ENCODE measurements at places on chromosomes 5 and 9.

- DNase-seq, result no peak
Measured at GRCh38 chr9:29389421-29389820, 1816.1 kb upstream of the C9orf72 start.

GRCh38 chr5:60487885-60488442 lies 212.0 kb downstream of the DEPDC1B start:
- no peak for DNase-seq

DNA sequence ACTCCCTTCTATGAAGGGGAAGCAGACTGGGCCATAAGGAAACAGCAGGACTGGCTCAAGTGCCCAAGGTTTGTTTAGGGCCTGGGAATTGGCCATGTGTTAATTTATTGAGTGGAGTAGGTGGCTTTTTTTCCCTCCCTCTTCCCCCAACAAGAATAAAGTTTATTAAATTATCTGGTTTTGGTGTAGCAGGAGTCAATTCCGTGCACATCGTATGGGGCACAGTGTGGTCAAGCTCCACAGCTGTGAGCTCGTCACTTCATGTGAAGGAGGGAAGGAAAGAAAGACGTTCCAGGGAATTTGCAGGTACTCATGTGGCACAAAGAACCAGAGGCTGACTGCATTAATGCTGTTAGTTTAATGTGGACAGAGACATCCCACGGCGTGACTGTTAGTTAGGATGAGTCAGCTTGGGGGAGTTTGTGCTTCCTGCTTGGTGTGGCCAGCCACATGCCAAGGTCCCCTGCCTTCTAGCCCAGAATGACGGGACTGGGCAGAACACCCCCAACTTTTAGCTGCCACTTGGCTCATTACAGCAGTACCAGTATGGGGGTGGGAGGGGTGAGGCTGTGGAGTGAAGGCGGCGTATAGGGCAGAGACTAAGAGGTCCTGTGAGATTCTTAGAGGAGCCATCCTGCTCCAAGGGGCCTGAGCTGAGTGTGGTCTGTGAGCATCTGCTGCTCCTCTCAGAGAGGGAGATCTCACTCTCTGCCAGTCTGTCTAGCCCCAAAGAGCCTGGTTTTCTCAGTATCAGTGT lies 33.2 kb downstream of the CSF1R start:
- DNase-seq, result no peak

DNA sequence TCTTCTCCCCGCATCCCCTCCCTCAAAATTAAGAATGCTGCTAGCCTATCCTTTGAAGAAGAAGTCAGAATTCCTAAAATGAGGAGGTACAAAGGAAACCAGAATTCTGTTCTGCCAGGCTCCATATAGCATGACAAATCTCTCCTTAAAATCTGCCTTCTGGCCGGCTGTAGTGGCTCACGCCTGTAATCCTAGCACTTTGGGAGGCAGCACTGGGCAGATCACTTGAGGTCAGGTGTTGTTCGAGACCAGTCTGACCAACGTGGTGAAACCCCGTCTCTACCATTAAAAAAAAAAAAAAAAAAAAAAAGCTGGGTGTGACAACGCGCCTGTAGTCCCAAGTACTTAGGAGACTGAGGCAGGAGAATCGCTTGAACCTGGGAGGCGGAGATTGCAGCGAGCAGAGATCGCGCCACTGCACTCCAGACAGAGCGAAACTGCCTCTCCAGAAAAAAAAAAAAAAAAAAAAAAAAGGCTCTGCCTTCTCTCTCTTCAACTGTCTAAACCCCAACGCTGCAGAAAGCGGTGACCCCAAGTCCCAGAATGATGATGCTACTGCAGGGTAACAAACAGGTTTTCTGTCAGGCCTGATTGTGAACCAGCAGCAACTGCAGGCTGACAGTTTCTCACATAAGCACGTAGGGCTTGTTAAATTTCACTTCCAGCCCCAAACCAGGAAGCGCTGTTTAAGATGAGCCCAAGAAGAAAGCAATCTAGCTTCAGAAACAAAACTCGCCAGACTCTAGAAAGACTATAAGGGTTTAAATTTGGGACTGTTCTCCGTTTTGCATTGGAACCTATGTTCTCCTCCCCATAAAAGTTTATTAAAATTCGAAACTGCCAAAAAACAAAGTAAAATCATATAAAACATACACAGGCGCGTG lies 963 bp upstream of the CAST start:
- DNase-seq, result peak; percentile 69

DNA sequence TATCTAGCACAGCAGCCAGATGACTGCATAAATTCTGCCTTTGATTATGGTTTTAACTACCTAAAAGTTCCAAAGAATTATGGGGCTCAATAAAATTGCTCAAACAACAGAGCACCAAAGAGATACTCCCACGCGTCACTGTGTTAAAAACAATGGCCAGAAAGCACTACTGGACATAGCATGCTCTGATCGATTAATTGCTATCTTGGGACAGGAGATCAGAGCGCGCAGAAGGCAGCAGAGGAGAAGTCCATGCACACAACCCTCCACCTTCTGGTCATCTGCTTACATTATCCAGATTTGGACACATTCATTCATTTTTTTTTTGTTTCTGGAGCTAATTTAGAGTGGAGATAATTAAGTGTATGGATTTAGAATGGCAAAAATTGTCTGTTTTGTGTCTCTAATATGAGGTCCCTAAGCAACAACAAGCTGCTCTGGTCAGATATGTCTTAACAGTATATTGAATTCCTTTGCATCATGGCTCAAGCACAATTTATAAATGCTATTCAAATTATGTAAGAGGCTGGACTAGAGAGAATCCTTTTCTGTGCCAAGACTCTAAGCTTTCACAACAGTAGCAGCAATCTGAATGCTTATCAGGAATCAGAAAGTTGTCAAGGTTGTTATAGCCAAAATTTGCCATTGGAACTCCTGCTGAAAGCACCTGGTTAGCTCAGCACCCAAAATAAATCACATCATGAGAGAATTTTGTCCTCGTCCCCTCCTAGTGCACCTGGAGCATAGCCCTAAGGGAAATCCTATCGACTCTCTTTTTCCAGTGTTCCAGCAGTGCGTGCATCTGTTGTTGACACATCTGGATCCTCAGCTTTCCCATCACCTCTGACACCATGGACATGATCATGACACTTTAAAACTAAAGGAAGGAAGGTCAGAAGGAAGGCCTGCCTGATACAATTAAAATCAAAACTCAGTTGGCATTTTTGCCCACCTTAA lies 98.6 kb upstream of the HMHB1 start:
- DNase-seq, result no peak

DNA sequence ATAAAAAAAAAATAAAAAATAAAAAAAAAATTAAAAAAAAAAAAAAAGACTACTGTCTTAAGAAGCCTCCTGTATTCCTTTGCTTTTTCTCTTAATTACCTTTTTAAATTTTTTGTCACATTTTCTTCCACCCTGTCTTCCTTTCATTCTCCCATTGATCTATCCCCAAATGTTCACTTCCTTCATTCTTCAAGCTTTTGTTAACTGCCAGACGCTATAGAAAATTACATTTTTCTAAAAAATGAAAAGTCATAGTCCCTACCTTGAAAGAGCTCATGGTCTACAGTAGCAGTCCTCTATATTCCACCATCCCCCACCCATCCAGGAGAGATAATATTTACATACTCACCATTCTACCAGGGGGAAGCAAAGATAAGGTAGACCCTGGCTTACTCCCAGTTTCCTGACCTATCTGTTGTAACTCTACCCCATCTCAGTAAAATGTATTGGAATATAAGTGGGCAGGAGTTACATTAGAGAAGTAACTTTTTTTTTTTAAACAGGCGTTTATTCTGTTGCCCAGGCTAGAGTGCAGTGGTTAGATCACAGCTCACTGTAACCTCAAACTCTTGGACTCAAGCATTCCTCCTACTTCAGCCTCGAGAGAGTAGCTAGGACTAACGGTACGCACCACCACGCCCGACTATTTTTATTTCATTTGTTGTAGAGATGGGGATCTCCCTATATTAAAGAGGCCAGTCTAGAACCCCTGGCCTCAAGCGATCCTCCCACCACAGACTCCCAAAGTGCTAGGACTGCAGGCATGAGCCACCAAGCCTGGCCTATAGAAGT lies 3.8 kb upstream of the PRKAA1 start:
- no peak for DNase-seq

DNA sequence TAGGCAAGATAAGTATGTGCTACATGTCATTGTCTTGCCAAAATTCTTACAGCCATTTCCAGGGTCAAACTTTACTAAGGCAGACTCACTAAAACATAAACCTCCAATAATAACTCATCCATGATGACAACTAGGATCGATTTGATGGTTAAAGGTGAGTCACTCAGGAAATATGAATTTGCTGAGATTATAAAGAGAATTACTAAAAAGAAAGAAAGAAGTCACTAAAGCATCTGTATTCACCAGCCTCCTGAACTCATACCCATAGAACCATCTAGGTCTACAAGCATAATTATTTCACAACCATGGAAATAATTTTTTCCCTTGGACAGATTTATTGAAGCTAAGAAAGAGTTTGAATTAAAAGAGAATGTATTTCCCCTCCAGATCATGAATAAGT lies 258.6 kb downstream of the TLE1 start:
- DNase-seq, result no peak

GRCh38 chr5:116025866-116026265 lies 6.4 kb upstream of the ARL14EPL start:
- no peak for DNase-seq

DNA sequence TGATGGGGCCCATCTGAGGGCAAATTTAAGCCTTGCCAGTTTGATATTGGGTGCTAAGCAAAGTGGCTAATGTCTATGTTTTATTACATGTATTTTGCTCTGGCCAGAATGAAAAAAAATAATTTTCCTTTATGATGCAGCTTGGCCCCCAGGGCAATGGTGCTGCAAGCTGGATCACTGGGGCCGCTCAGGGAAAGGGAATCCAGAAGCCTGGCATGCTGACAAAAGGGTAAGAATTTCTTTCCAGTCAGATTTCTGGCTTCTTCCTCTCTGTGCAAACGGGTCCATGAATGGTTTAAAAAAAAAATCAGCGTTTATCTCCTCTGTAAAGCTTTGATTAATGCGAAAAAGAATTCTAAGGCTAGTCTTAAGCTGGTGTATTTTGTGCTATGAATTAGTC lies 138.4 kb downstream of the MAPKAP1 start:
- no peak for DNase-seq

- DNase-seq, result no peak
Measured at GRCh38 chr5:177204281-177204680, 70.7 kb downstream of the NSD1 start.

GRCh38 chr5:171309276-171310211 lies 496 bp downstream of the TLX3 start:
- DNase-seq, result no peak

DNA sequence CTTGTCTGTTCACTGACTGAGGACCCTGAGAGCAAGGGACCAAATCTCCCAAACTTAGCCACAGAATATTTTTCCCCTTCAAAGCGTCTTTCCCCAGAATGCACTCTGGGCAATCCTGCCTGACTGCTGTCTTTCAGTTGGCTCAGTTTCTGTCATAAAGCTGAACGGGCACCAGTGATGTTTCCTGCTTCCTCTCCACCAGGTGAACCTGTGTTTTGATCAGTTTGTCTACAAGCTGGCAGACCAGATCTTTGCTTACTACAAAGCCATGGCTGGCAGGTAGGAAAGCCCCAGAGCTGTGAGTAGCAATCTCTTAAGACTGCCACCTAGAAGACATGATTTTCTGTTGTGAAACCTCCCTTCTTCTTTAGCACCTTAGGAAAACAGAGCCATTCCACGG lies 61.8 kb downstream of the CYFIP2 start:
- peak; percentile 17 for DNase-seq

DNA sequence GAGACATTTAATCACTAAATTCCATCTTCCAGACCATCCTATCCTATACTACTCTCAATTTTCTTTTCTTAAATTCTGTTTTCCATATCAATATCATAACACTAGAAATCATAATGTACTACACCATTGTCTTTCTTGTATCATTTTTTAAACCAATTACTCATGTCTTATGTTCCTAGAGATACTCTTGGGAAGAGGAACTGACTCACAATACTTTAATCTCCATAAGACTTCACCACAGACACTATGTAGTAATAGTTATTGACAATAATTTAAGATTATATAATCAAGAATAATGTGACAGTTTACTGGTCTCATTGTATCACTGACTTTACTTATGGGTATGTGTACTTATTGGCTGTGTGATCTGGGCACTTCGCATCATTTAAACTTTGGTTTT lies 43.8 kb downstream of the PCDHGC5 start:
- no peak for DNase-seq

- DNase-seq, result no peak
Measured at GRCh38 chr5:55364537-55365055, 56.8 kb downstream of the MTREX start.

- DNase-seq, result no peak
Measured at GRCh38 chr5:24642022-24642421, 2.8 kb downstream of the CDH10 start.

- no peak for DNase-seq
Measured at GRCh38 chr5:165241811-165242210, 1736.4 kb downstream of the MAT2B start.

DNA sequence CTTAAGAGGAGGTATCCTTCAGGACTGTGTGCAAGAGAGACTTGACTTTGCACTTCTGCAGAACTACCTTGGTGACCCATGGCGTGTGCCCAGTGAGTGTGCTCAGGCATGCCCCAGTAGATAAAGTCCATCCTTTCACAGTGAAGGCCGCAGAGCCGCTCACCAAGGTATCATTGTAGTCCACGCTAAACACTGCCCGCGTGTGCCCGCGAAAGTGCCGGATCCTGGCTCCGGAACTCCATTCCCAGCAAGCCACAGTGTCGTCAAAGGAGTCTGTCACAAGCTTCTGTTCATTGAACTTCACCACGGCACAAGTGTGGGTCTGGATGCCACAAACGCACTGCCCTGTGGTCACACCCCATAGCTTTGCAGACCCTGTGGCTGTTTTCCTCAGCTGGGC lies 3.3 kb upstream of the GRM6 start:
- no peak for DNase-seq

GRCh38 chr5:35324201-35324600 lies 93.9 kb upstream of the PRLR start:
- no peak for DNase-seq

GRCh38 chr5:169910393-169910792 lies 69.9 kb downstream of the INSYN2B start:
- no peak for DNase-seq

DNA sequence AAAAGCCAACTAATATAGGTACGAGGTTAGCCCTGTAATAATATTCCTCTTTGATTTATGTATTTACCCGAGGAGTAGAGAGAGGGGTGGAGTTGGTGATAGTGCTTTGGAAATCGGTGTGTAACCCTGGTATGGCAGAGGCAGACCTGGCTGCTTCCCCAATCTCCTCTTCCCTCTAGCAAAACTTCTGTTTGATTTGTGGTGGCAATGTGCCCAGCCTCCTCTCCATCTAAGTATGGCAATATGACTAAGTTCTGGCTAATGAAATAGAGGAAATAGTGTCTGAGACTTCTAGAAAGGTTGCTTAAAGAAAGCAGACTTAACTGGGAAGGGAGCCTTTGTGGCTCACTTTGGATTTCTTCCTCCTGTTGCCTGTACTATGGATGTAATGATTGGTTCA lies 491.1 kb downstream of the ENC1 start:
- no peak for DNase-seq
